ENCODE measurements at places on chromosomes 6 and 20. TPM values are rescaled to one million over a fixed set of nuclear protein-coding genes. Genes with fewer than 3 reads are reported as not detected.

ZSCAN31 gene
- polyA plus RNA-seq: 1.4 TPM

ELOVL4 gene
- polyA plus RNA-seq: 4.7 TPM

CFAP61 gene
- 0.07 TPM for polyA plus RNA-seq

ENTPD6 gene
- polyA plus RNA-seq: 127 TPM

TP53TG5 gene
- not detected for polyA plus RNA-seq

RIMS1 gene
- 0.03 TPM for polyA plus RNA-seq

POPDC3 gene
- 24.4 TPM for polyA plus RNA-seq

FAM209B gene
- 0.22 TPM for polyA plus RNA-seq

SRSF12 gene
- 0.14 TPM for polyA plus RNA-seq

LRRC1 gene
- 12.4 TPM for polyA plus RNA-seq

SLCO4A1 gene
- 0.99 TPM for polyA plus RNA-seq

NPEPL1 gene
- 1.0 TPM for polyA plus RNA-seq

DDX43 gene
- not detected for polyA plus RNA-seq

CST5 gene
- 0.14 TPM for polyA plus RNA-seq

RBM12 gene
- polyA plus RNA-seq: 91.9 TPM

SERINC3 gene
- 169 TPM for polyA plus RNA-seq

TREM1 gene
- 0.76 TPM for polyA plus RNA-seq

BPIFB4 gene
- polyA plus RNA-seq: not detected

TFAP2C gene
- 12.7 TPM for polyA plus RNA-seq

PXDC1 gene
- 12.1 TPM for polyA plus RNA-seq

NRN1 gene
- polyA plus RNA-seq: not detected

JPH2 gene
- polyA plus RNA-seq: 6.8 TPM

TMEM200A gene
- polyA plus RNA-seq: 11.6 TPM

VGLL2 gene
- not detected for polyA plus RNA-seq

RIN2 gene
- polyA plus RNA-seq: 29.1 TPM

IGF2R gene
- polyA plus RNA-seq: 23.0 TPM

HCK gene
- polyA plus RNA-seq: not detected

SNAP91 gene
- not detected for polyA plus RNA-seq

B3GAT2 gene
- polyA plus RNA-seq: not detected

STX11 gene
- polyA plus RNA-seq: 1.0 TPM

RBM24 gene
- polyA plus RNA-seq: 0.54 TPM
